ENCODE measurements at places on chromosomes 1 and 21.

DNA sequence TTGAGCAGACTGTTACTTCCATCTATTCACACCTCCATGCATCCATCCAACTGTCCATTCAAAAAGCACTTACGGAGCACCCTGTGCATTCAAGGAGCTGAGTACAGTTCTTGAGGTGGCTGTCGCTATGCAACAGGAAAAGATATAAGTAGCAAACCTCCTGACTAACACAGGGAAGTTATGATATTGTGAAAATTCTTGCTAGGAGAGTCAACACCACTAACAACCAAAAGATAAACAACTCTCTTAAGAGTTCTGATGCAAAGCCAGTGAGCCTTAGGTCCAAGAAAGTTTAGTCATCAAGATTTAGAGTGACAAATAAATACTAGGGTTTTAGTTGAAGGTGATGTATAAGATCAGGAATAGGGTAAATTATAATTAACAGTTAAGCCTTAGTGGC lies 44.5 kb upstream of the TRIM45 start:
- DNase-seq = no peak

- DNase-seq = no peak
Measured at GRCh38 chr1:45974541-45975269, 157.7 kb downstream of the PIK3R3 start.

GRCh38 chr21:38322311-38322950 lies 65.6 kb downstream of the KCNJ15 start:
- no peak for DNase-seq

GRCh38 chr1:106875622-106876021 lies 180.9 kb upstream of the PRMT6 start:
- DNase-seq = no peak

GRCh38 chr1:206794294-206794908 lies 22.1 kb upstream of the IL10 start:
- no peak for DNase-seq

GRCh38 chr1:11952455-11953109 lies 18.1 kb downstream of the PLOD1 start:
- no peak for DNase-seq

DNA sequence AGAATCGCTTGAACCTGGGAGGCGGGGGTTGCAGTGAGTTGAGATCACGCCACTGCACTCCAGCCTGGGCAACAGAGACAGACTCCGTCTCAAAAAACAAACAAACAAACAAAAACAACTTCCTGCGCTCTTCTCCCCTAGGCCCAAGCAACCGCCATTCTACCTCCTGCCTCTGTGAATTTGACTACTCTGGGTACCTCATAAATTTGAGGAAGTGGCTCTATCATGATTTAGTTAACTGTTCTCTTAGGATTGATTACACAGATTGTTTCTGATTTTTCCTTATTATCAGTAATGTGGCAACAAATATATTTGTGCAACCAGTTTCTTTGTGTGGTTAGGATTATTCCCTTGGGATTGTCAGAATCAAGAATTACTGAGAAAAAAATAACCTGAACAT lies 29.7 kb downstream of the OPTC start:
- DNase-seq = no peak

GRCh38 chr1:232538224-232538942 lies 91.5 kb downstream of the SIPA1L2 start:
- DNase-seq = no peak

DNA sequence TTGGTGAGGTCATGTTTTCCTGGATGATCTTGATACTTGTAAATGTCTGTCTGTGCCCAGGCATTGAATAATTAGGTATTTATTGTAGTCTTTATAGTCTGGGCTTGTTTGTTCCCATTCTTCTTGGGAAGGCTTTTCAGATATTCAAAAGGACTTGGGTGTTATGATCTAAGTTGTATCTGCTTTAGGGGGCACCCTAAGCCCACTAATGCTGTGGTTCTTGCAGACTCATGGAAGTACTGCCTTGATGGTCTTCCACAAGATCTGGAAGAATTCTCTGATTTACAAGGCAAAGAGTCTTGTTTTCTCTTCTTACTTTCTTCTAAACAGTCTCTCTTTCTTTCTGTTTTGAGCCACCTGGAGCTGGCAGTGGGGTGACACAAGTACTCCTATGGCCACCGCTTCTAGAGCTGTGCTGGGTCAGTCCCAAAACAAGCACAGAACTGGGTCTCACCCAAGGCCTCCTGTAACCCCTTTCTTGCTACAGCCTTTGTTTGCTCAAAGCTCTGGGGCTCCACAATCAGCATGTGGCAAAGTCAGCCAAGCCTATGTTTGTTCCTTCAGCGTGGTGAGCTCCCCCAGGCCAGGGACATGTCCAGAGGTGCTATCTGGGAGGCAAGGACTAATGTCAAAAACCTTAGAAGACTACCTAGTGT lies 12.6 kb downstream of the VN1R5 start:
- no peak for DNase-seq

DNA sequence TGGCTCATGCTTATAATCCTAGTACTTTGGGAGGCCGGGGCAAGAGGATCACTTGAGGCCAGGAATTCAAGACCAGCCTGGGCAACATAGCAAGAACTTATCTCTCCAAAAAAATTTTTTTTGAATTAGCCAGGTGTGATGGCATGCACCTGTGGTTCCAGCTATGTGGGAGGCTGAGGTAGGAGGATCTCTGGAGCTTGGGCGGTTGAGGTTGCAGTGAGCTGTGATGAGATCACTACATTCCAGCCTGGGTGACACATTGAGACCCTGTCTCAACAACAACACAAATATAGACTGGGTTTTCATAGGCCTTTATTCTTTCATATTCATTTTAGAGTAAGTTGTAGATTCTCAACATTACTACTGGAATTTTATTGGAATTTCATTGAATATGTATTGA lies 12.8 kb downstream of the MED18 start:
- no peak for DNase-seq

DNA sequence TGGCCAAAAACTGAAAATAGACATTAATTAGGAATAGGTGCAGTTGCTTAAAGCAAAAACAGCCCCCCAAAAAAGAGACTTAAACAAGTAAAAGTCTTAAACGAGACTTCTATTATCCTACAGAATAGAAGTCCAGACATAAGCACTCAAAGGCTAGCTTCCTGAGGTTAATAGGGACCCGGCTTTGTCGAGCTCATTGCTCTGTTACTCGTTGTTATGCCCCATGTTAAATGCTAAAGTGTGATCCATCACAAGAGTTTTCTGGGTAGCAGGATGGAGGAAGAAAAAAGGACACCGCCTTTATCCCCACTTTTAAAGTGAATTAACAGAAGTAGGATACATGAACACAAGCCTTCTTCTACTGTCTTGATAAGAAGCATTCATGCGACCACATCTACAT lies 10.6 kb downstream of the CD1D start:
- DNase-seq = no peak

DNA sequence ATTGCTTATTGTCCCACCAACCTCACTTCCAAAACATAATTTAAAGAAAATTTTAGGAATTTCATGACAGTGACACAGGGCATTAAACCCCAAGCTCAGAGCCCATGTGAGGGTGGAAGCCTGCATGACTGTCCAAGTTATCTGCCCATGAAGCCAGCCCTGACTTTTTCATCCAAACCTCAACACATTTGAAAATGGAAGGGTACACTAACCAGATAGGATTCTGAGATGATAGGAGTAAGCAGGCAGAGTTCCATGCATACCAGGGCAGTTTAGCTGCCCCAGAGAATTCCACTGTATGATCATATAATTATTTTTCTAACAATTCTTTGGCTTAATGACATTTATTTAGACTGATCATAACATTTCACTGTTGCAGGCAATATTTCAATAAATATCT lies 986.0 kb downstream of the TTLL7 start:
- DNase-seq = no peak

GRCh38 chr1:58746757-58747156 lies 37.1 kb downstream of the JUN start:
- DNase-seq = no peak

GRCh38 chr1:26530410-26530894 lies 891 bp downstream of the RPS6KA1 start:
- no peak for DNase-seq

DNA sequence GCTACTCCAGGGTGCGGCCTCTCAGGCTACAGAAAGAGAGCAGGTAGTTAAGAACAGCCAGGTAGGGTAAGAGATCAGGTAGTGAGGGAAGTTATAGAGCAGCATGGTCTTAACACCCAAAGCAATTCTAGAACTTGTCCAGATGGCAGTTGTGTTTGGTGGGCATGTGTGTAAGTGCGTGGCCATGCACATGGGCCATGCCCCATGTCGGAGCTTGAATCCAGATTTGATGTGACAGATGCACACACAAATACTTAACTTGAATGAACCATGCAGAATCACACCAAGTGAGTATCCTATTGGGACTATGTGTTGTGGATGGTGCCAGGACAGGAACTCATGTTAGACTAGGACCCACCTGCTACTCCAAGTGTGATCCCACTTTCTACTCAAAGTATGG lies 145.7 kb upstream of the HMGB4 start:
- no peak for DNase-seq

DNA sequence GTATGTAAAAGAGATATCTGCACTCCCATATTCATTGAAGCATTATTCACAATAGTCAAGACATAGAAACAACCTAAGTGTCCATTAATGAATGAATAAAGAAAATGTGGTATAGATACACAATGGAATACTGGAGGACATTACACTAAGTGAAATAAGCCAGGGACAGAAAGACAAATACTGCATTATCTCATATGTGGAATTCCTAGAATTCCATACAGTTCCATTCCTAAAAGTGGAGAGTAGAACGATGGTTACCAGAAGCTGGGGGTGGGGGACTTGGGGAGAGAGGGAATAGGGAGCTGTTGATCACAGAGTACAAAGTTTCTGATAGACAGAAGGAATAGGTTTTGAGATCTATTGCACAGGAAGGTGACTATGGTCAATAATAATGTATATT lies 7.4 kb downstream of the TMED5 start:
- no peak for DNase-seq

GRCh38 chr21:33299181-33299752 lies 25.5 kb upstream of the IFNAR1 start:
- no peak for DNase-seq

DNA sequence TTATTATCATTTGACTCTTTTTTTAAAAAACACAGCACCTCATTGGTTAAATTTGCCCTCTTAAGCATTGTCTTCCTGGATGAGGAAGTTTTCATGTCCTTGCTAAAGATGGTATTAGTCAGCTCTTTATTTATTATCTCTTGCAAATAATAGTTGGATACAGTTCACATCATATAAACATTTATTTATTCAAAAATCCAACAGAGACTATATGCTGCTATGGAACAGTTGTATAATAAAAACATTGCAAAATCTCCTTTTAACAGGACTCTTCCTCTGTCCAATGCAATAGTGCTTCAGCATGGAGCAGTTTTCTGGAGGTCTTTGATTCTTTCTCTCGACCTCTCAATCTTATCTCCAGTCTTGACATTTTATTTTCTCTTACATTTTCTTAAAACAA lies 49.5 kb upstream of the VCAM1 start:
- no peak for DNase-seq

GRCh38 chr1:222068937-222069336 lies 327.0 kb upstream of the DUSP10 start:
- DNase-seq = no peak

- DNase-seq = no peak
Measured at GRCh38 chr1:154129391-154129970, 25.4 kb downstream of the NUP210L start.

DNA sequence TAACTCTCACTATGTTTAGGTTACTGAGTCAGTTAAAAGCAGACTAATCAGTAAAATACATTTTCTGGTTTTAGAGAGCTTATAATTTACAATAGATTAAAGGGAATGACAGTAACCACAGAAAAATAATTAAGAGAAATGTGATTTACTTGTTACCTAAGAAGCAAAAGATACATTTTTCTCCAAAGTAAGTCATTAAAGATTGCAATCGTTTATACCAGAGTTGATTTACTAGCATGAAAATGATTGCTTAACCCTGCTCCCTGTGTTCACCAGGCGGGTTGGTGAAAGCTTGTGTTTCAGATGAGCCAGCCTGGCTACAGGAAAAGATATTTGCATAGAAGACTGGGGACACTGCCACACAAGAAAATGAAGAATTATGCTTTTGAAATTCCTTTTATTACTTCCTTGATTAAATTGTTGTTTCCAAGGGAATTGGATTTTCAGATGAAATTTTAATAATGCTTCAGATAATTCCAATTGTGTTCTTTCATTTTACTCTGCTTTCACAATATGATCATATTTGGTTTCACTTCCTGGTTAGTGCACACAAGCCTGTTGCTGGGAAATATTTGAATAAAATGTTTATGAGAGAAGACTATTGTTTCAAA lies 27.9 kb downstream of the LRRC8B start:
- DNase-seq = no peak

DNA sequence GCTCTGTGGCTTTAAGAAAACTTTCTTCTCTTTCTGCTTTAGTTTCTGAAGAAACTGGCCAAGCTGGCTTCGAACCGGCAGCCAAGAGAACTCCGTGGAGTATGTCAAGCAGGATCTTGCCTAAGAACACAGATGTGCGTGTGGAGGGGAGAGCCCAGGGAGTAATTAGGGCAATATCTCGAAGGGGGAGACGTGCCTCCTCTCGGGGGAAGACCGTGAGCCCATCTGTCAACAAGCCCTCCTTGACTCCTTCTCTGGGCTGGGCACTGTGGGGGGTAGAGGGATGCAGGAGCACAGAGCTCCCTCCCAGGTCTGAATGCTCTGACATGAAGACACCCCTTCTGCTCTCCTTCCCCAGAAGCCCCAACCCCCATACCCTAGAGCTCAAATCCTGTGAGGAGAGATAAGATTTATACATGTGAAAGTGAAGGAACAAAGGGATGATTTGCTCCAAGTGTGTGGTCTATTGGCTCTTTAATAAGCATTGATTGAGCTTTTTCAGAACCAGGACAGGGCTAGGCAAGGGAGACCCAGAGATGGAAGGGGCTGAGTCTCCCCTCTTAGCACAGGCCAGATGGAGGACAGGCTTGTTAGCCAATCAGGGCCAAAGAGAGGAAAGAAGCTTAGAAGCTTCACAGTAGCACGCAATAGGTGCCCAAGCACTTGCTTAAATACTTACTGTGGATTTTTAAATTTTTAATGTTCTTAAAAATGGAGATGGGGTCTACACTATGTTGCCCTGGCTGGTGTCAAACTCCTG lies 37.5 kb downstream of the EDN2 start:
- DNase-seq = no peak

DNA sequence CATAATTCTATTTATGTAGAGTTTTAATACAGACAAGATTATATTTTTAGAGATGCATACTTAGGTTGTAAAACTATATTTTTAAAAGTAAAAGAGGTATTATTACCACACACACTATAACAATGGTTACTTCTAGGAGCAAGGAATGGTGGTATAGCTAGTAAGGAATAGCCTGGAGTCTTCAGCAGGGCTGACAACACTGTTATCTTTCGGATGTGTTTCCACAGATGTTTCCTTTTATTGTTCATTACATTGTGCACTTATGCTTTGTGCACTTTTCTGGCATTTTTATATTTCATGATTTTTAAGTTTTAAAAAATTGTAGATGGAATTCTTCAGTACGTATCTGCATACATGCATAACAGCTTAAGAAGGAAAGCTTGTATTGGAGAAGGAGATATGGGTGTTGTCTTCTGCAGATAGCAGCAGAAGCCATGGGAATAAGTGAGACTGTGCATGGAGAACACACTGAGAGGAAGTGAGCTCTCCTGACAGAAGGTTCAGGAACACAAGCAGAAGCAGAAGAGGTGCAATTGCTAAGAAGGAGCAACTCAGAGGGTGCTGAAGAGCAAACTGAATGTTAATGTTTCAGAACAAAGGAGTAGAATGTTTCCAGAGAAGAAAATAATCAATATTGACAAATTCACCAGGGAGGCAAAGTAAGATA lies 91.8 kb downstream of the UCHL5 start:
- DNase-seq = no peak

- DNase-seq = no peak
Measured at GRCh38 chr21:27519361-27519760, 552.5 kb upstream of the ADAMTS5 start.

All from neural crest cell (in vitro differentiated cells).